H4 (cell line): ENCODE measurements at places on chromosomes 1 and 21.

DNA sequence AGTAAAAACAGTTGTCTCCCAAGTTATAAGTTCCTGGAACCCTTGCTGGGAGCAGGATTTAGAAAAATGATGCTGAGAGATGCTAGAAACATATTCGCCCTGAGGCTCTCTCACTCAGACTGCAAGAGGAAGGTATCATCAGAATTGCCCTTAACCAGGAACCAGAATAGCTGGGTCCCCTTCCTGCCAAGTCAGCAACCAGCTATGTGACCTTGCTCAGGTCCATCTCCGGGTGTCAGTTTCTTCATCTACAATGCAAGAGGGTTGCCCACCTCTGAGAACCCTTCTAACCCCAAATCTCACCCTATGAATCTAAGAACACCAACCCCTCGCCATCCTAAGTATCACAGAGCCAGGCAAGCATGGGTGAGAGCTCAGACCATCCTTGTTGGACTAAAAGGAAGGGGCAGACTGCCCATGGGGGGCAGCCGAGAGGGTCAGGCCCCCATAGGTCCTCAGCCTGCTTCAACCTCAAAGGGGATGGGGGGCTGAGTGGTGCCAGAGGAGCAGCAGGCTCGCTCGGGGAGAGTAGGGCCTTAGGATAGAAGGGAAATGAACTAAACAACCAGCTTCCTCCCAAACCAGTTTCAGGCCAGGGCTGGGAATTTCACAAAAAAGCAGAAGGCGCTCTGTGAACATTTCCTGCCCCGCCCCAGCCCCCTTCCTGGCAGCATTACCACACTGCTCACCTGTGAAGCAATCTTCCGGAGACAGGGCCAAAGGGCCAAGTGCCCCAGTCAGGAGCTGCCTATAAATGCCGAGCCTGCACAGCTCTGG lies 390 bp upstream of the S100A9 start:
- DNase-seq: no peak

DNA sequence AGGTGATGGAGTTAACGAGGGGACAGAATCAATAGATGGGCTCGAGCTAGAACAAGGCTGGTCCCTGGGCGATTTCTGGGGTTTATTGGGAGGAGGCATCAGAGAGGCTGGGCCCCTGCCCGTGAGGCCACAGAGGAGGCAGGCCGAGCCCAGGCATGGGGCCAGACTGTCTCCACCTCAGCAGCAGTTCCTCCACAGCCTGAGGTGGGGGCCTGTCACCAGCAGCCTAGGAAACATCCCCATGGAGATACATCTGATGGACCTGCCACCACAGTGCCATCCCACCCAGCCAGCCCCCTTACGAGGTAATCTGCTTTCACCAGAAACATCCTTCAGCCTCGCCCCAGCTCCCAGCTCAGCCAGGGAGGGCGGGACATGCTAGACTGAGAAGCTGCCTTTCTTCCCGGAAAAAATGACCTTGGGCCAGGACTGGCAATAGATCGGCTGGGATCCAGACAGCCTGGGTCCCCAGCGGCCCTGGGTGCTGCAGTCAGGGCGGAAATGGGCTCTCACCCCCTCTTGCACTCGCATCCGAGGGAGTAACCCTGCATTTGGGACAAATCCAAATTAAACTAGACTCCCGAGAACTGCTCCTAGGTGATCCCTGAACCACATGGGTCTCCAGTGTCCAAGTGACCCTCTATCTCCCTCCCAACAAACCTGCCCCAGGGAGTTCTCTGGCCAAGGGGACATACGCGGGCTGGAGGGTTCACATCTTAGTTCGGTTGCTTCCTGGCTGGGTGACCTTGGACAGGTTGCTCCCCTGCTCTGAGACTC lies 10.0 kb upstream of the EPHA8 start:
- DNase-seq: no peak

- DNase-seq: no peak
Measured at GRCh38 chr1:94709891-94710581, 110.1 kb upstream of the SLC44A3 start.

- no peak for DNase-seq
Measured at GRCh38 chr21:42159560-42160110, 59.3 kb upstream of the ABCG1 start.

- no peak for DNase-seq
Measured at GRCh38 chr21:15446223-15446622, 283.6 kb upstream of the USP25 start.
